ENCODE measurements at places on chromosomes 12 and 14. TPM values are rescaled to one million over a fixed set of nuclear protein-coding genes. Genes with fewer than 3 reads are reported as not detected.

The CEBPE gene
- total RNA-seq, result not detected

DNA sequence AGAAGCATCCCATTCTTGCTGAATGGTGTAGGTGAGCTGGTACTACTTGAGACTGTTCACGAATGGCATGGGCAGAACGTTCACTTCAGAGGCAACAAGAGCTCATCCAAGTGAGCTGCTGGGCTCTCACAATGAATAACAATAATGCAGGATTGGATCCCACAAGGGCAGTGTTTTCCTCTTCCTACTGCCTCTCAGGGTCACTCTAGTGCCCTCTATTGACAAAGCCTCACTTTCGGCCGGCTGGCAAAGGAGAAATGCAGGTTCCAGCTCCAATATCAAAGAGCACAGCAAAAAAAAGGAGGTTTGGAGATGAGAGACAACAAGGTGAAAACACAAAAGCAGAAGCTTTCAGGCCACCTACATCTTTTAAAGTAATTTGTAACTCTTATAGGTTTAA lies 74.6 kb upstream of the MYF6 start:
- no peak for DNase-seq

- DNase-seq, result no peak
These were observed 2.2 kb downstream of the ORAI1 start for GRCh38 chr12:121628536-121628935.

The IL22 gene
- total RNA-seq, result not detected

DNA sequence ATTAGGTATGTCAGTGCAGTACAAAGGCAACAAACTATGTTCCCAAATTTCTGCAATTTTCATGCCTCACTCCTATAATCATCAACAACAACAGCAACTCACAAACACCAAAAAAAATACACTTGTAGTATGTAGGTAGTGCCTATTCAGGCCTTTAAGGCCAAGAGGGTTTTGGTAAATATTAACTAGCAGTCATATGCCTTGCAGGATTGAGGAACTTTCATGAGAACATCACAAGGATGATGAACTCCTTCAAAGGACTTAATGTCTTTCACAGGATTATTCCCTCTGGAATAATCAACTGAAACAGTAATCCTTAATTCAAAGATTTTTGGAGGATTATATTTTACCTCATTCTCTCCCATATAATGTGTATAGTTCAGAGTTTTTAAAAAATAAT lies 293.8 kb downstream of the NOVA1 start:
- no peak for DNase-seq
